ENCODE measurements at places on chromosomes 5 and 9.

DNA sequence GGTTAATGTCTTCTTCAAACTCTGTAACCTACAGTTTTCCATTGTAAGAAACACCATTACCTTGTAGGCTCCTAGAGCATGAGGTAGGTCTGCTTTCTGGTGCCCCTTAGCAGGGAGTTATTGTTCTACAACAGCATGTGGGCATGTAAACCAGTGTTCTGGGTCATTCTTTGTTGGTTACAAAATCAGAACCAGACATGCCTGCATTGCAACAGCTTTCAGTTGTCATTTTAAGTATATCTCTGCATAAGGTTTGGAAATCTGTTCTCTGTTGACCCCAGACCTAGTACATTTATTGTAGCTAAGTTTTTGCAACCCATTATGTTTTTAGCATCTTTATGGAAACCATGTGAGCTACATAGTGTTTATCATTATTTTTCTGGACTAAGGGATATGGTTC is 10.9 kb downstream of the RGMB start:
- no peak for DNase-seq

- no peak for DNase-seq
Observed at GRCh38 chr9:68975365-68976043, 38.4 kb downstream of the PRKACG start.

- no peak for DNase-seq
Observed at GRCh38 chr5:14729448-14730385, 65.2 kb downstream of the OTULIN start.

GRCh38 chr9:98810102-98810842 is 2.8 kb downstream of the GALNT12 start:
- DNase-seq = no peak

DNA sequence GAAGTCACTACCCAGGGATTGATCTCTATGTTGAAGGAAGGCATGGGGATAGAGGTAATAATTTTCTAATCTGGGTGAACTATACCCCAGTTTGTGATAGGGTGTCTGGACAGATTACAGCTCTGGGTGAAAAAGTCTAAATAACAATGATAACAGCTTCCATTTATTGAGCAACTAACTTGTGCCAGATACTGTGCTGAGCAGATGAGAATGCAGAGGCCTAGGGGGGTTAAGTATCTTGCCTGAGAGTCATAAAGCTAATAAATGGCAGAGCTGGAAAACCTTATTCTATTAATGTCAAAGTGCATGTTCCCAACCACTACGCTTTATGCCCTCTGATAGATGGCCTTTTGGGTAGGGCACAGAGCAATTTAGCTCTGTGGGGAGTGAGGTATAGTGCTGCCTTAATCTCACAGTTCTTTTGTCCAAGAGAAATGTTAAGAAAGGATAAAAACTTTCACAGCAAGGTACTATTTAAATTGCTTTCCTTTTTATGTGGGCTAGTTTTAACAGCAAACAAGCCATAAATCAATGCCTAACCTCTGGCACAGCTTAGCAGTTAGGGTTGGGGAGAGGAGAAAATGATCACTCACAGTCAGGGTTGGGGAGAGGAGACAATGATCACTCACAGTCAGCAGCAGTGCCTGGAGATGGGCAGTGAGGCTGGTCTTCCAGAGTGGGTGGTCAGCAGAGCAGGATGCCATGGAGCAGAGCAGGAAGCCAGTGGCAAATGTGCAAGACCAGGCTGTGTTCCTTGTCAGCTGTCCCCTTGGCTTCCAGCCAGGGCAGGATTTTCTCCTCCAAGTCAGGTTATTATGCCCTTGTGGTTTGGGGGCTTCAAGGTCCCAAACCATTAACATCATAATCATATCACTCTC is 187.0 kb downstream of the CARTPT start:
- no peak for DNase-seq

GRCh38 chr9:108903420-108904103 is 30.4 kb downstream of the ELP1 start:
- no peak for DNase-seq

DNA sequence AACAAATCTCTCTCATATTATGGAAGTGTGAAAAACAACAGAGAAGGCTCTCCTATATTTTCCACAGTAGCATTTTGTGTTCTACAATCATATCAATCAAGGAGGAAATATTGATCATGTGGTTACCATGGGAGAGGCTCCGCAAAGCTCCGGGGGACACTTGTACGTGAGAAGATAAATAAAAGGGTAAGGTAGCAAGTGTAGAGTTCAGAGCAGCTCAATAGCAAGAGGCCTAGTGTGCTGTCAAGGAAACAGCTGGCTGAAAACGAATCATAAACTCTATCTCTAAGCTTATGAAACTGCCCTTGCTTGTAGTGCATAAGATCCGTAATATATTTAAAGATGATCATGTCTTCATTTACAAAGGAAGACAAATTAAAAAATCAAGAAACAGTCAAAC is 57.5 kb downstream of the CDH18 start:
- DNase-seq = no peak

- DNase-seq = no peak
Observed at GRCh38 chr5:132905938-132906337, 32.5 kb downstream of the LEAP2 start.

GRCh38 chr9:6076851-6077250 is 61.4 kb upstream of the RANBP6 start:
- no peak for DNase-seq

- DNase-seq = no peak
Observed at GRCh38 chr9:17882688-17883594, 304.1 kb downstream of the SH3GL2 start.

GRCh38 chr9:3963643-3964369 is 336.1 kb downstream of the GLIS3 start:
- DNase-seq = no peak

DNA sequence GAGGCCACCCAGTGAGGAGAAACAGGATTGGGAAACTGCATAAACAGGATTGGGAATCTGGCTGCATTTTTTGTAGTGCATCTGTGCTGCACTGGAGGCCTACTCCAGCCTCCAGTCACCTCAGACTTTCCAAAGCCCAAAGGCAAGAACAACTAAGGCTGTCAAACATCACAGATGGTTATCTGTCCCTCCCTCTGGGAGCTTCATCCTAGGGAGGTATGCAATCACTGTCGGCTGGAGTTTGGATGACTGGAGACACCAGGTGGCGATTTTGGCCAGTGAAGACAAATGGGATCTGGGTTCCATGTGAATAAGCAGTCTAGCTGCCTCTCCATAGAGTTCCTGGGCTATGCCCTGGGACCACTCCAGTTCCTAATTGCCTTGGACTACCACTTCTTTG is 9.3 kb upstream of the SPINK13 start:
- DNase-seq = no peak

DNA sequence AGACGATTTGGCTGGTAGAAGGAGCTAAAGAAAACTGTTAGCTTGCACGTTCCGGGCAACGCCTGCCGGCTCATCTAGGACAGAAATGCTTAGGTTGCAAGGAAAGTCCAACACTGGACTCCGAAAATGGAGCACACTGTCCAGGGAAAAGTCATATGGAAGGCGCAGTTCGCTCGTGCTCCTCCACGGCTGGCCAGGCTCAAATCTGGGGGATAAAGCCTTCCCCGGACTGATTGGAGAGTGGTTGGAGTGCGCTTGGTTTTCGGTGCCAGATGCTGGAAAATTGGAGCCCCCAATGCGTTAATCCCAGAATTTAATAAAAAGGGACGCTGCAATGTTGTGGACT is 955 bp downstream of the CDH6 start:
- DNase-seq = no peak

DNA sequence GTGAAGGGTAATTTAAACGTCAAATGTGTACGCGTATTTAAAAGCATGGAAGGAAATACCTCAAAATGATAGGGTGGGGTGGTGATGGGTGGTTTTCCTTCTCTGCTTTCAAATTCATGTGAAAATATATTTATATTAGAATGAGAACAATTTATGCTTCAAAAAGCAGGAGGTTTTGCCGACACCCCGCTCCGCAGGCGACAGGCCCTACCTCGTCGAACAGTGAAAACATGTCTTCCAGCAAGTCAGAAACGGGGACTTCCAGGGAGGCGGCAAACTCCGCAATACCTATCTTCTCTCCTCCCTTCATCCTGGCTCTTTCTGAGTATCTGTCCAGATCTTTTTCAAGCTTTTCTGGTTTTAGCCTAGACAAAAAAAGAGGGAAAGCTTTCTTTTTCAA is 28.5 kb upstream of the SLC6A3 start:
- DNase-seq = no peak

GRCh38 chr5:34918025-34918424 is 2.5 kb downstream of the BRIX1 start:
- DNase-seq = no peak

DNA sequence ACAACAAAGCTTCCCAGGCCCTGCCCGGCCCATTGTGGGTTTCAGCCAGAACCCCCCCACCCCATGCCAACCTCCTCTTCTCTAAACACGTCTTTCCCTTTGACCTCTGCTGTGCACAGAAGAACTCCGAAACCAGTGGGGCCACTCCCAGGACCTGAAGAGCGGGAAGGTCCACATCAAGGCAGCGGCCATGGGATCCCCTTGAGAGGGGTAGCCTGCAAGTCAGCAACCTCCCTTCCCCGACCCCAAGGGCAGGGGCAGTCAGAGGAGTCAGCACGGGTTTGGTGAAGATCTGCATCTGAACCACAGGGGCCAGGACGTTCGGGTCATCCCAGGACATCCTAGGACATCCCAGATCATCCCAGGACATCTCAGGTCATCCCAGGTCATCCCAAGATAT is 379.9 kb upstream of the IRX4 start:
- DNase-seq = no peak

- no peak for DNase-seq
Observed at GRCh38 chr9:20379804-20380225, 242.5 kb downstream of the MLLT3 start.

DNA sequence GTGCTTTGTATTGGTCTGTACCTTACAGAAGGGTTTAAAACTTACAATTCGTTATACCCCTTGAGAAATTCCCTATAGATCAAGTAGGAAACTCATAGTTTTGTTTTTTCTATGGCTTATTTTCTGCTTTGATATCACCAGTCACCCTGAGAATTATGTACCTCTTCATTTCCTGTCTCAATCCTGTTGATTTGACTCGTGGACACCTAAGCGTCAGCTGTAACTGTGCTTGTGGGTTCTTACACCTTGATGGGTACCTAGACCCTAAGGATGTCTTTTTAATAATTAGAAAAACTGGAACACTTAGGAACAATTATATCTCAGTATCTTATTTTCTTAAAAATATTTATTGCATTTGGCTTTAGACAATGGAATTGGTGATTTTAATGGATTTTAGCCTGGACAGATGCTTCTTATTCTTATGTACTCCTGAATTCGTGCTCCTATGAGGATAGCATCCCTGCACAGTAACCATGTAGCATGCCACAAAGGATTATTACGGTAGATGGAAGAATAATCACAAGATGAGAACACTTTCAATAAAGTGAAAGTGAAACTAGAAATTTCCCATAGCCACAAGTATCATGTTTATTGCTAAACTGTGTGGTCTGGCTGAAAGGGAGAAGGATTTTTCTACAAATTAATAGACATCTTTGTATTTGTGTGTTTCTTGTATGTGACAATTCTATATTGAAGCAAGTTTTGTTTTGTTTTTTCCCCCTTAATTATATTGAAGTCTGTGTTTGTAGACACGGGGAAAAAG is 1920.3 kb upstream of the WWC1 start:
- DNase-seq = no peak

DNA sequence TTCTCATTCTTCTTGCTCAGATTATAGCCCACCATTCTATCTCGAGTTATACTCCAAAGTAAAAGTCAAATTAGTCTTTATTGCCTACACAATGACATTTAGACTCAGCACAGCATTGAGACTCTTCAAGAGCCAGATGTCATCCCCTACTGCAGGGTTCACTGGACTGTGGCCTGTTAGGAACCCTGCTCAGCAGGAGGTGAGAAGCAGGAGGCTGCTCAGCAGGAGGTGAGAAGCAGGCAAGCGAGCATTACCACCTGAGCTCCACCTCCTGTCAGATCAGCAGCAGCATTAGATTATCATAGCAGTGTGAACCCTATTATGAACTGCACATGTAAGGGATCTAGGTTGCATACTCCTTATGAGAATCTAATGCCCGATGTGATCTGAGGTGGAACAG is 12.7 kb upstream of the LIFR start:
- no peak for DNase-seq

DNA sequence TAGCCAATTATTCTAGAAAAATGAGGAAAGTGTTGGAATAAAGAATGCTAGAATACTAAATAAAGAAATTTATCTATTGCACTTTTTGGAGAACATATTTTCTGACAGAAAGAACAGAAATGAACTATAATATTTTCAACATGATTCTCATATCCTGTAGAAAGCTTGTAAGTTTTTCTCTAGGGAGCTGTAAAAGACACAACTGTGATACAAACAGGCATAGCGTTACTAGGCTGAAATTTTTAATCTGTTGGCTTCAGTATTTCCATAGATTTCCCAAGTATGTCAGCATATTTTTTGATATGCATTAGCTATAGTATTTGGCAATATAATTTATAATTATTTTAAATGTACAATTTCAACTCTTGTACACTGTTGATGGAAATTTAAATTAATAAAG is 31.3 kb downstream of the ANXA1 start:
- no peak for DNase-seq

DNA sequence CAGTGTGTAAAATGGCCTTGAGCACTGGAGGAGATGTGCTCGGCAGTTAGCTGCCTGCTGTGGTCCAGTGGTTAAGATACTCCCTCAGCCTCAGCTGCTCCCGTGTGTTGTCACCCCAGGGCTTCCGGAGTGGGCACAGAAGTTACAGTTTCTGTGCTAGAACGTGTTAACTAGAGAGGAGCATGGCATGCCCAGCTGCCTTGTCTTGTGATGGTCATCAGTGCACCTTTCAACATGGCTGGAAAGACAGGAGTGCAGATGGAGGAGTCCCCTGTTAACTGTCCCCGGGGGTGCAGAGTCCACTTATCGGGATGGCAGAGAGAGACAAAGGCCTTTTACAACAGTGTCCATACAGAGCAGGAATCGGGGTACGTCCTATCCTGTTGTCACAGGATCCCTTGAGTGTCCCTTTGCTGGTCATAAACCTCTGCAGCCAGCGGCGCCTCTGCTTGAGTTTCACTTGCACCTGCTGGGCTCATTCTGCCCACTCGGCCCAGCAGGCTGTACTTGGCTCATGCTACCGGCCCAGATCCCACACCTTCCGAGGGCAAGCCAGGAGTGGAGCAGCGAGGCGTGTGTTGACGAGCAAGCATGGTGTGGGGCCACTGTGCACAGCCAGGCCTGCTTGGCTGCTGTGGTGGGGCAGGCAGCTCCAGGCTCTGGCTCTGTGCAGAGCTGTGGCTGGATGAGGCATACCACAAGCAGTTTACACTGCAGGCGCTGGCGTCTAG is 112.6 kb downstream of the EHMT1 start:
- no peak for DNase-seq

Data from NCI-H446 treated with DMSO at 0.1 percent for 48 hours (cell line).